Activated naive CD8-positive, alpha-beta T cell treated with anti-CD3 and anti-CD28 coated beads, Interleukin-2, amount 10 ng/mL, durations not matched to agents 7 days and 5 days (primary cell): ENCODE measurements at places on chromosomes 7 and 10. TPM values are rescaled to one million over a fixed set of nuclear protein-coding genes. Genes with fewer than 3 reads are reported as not detected.
A peak's percentile ranks its signal among the peaks of the same experiment; 100 is the strongest.

The AOAH gene
- 19.4 TPM for total RNA-seq

The CRPPA gene
- total RNA-seq: 1.1 TPM

The CDK1 gene
- total RNA-seq: 84.4 TPM

- no peak overlapping the region for H3K27ac ChIP-seq
- H3K27me3 ChIP-seq: no peaks in the 10 kb centered on the region
- H3K36me3 ChIP-seq: peaks cover 24% of the 10 kb centered on the region
Observed at GRCh38 chr10:3131098-3131497, 41.5 kb downstream of the PITRM1 start.

GRCh38 chr10:30368065-30368718, 19.1 kb upstream of the MTPAP start:
- no peaks in the 10 kb centered on the region for H3K36me3 ChIP-seq
- no peak for DNase-seq
- no peak overlapping the region for H3K27ac ChIP-seq

GRCh38 chr7:13894954-13895353, 94.5 kb downstream of the ETV1 start:
- no peak overlapping the region for H3K4me3 ChIP-seq
- no peaks in the 10 kb centered on the region for H3K4me1 ChIP-seq
- no peak overlapping the region for H3K27ac ChIP-seq
- H3K36me3 ChIP-seq: no peaks in the 10 kb centered on the region
- no peaks in the 10 kb centered on the region for H3K27me3 ChIP-seq

DNA sequence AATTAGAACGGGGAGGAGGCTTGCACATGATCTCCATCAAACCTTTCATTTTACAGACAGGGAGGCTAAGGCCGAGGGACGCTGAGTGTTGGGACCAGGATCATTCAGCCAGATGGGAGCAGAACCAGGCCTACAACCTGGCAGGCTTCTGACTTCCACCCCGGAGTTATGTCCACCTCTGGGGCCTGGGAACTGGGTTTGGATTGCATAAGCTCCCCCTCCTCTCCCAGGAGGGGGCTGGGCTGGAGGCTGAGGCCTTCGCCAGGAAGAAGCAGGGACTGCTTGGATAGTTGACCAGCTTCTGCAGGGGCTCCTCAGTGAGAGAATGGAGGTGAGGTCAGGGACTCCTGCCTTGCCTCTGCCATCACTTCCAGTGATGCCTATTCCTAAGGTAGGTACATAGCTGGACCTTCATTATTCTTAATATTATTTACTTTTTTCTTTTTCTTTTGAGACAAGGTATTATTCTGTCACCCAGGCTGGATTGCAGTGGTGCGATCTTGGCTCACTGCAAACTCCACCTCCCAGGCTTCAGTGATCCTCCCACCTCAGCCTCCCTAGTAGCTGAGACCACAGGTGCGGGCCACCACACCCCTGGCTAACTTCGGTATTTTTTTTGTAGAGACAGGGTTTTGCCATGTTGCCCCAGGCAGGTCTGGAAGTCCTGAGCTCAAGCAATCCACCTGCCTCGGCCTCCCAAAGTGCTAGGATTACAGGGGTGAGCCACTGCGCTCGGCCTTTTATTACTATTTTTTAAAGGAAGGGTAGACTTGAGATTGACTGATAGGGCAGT, 1.3 kb downstream of the SNX10 start:
- peak overlapping the region; percentile 89 for H3K4me3 ChIP-seq
- peaks cover 16% of the 10 kb centered on the region for H3K36me3 ChIP-seq
- peaks cover 2% of the 10 kb centered on the region for H3K27me3 ChIP-seq
- peak; percentile 41 for DNase-seq
- H3K27ac ChIP-seq: peak overlapping the region; percentile 92
- peaks cover 38% of the 10 kb centered on the region for H3K4me1 ChIP-seq

GRCh38 chr10:100890673-100891317, 22.0 kb upstream of the SLF2 start:
- no peak overlapping the region for H3K27ac ChIP-seq
- DNase-seq: no peak
- H3K4me3 ChIP-seq: no peak overlapping the region
- no peaks in the 10 kb centered on the region for H3K4me1 ChIP-seq
- peaks cover 66% of the 10 kb centered on the region for H3K27me3 ChIP-seq

DNA sequence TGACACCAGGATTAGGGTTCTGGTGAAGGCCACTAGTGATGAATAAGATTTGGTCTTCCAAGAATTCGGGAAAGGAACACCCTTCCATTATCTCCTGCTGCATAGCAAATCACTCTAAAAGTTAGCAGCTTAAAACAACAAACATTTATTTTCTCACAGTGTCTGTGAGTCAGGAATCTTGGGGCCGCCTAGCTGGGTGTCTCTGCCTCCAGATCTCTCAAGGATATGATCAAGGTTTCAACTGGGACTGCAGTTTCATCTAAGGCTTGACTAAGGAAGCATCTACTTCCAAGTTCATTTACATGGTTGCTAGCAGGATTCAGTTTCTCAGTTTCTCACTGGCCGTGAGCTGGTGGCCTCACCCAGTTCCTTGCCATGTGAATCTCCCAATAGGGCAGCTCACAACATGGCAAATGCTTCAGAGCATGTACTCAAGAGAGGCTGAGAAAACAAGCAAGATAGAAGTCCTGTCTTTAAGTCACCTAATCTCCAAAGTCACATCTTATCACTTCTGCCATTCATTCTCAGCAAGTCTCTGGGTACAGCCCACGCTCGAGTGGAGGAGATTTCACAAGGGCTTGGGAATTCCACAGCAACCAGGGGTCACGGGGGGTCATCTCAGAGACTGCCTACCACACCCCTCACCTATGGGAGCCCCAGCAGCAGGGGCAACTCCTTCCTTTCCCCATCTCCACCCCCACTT, 26.8 kb downstream of the TLX1 start:
- H3K27me3 ChIP-seq: peaks cover 33% of the 10 kb centered on the region
- H3K4me3 ChIP-seq: no peak overlapping the region
- H3K36me3 ChIP-seq: no peaks in the 10 kb centered on the region

GRCh38 chr10:84179059-84179710, 5.6 kb downstream of the GPR15LG start:
- H3K27ac ChIP-seq: no peak overlapping the region
- no peaks in the 10 kb centered on the region for H3K27me3 ChIP-seq
- H3K4me3 ChIP-seq: no peak overlapping the region
- DNase-seq: no peak
- H3K4me1 ChIP-seq: peaks cover 4% of the 10 kb centered on the region

DNA sequence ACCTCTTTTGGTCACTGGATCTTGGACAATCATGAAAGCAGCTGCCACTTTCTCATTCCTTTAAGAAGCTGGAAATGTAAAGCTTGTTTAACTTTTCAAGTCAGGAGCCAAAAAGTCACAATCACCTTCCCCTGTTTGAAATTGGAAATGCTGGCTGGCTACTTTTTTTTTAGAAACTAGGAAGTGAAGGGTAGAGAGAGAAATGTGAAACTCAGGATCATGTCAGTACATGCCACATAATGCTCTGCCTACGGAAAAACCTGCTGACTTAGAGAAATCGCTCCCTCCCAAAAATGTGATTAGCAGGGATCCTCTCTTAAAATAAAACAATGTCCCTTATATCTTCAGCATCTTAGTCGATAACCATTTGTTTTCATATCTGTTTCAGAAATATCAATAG, 188.4 kb upstream of the C7orf33 start:
- H3K36me3 ChIP-seq: no peaks in the 10 kb centered on the region
- H3K4me1 ChIP-seq: peaks cover 3% of the 10 kb centered on the region
- H3K4me3 ChIP-seq: no peak overlapping the region
- H3K27me3 ChIP-seq: peaks cover 40% of the 10 kb centered on the region
- DNase-seq: no peak
- no peak overlapping the region for H3K27ac ChIP-seq

DNA sequence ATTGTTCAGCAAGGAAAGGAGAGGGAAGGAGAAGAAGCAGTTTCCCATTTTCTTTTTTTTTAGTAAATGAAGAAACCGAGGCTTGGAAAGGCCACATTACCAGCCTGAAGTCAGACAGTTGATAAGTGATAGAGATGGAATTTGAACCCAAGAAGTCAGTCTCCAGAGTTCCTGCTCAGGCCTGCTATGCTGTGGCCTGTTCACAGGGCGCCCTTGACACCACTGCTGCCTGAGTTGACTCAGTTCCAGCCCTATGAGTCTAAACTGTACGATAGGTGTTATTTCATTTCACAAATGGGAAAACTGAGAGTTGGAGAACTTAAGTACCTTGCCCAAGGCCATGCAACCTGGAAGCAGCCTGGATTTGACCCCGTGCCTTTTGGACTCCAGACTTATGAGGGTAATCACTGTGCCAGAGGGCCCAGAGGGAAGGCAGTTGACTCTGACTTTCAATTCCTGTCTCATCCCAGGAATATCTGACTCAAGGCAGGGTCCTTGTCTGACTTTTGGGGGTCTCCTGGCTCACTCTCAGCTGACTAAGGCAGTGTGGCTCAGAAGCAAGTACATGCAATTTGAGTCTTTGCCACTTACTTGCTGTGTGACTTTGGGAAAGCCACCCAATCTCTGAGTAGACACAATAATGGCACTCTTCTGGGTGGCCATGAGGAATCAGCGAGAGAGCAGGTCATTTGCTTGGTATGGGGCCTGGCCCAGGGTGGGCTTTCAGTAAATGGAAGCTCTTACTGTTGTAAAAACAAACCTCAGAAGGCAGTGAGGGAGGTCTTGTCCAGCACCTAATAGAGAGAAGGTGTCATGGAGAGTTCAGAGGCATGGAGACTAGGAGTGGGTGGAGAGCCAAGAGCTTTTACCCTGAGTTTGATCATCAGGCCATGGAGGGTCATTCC, 17.9 kb upstream of the RBM20 start:
- H3K27ac ChIP-seq: no peak overlapping the region
- peaks cover 14% of the 10 kb centered on the region for H3K27me3 ChIP-seq
- H3K36me3 ChIP-seq: no peaks in the 10 kb centered on the region
- H3K4me3 ChIP-seq: no peak overlapping the region
- DNase-seq: no peak
